CD4-positive, alpha-beta T cell treated with Interleukin-10 for 1 hour (primary cell): ENCODE measurements at places on chromosomes 4 and X.

- peak; percentile 22 for DNase-seq
These were observed 443.3 kb downstream of the GBA3 start for GRCh38 chr4:23135792-23136645.

- no peak for DNase-seq
These were observed 32.8 kb downstream of the HTT start for GRCh38 chr4:3107271-3107670.

DNA sequence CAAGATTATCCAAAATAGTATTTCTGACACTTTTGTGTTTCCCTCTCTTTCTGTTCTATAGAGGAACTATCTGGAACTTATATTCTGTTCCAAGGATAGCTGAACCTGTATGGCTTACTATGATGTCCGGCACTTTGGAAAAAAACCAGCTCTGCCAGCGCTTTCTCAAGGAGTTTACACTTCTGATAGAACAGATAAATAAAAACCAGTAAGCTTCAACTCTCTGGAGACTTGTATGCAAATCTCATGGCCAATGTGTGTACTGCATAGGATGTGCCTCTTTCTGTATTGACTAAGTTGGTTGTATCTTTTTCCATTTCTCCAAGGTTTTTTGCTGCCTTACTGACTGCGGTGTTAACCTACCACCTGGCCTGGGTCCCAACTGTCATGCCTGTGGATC lies 92.5 kb downstream of the FNIP2 start:
- DNase-seq: no peak

GRCh38 chr4:107265859-107266258 lies 229.7 kb upstream of the DKK2 start:
- no peak for DNase-seq

DNA sequence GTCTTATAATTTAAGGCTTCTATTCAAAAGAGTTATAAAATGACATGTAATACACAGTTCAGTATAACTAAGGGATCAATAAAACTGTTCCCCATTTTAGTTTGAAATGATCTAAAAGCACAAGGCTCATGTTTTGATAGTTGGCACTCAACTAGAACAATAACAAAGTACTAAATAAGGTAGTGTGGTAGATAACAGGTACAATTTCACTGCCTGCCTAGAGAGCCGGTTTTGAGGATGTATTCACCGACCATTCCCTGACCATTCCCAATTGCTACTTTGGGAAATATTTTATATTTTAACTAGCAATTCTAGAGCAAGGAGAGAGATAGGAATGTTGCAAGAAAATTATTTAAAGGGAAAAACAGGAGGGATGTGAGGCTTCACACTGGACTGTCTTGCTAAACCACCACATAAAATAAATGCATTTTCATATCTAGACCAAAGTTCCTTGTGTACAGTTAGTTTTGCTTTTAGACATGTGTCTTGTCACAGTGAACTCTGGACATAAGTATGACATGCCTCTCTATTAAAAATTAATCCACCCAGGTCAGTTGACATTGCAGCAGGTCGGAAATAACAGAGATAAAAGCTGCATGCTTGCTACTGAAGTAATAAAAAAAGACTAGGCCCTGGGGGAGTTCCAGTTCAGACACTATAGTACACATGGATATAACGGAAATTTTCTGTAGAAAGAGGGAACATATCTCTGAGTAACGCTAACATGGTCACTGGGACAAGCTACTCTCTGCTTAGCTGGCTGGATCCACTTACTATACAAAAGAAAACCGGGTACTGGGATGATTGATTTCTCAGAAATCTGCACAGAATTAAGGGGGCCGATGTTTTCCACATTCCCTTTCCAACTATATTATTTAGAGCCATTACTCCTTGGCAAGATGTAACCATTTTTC lies 56.3 kb upstream of the NAP1L5 start:
- no peak for DNase-seq

- DNase-seq: no peak
These were observed 28.1 kb upstream of the SPON2 start for GRCh38 chr4:1200425-1201035.
